ENCODE measurements at places on chromosomes 2 and 18.

DNA sequence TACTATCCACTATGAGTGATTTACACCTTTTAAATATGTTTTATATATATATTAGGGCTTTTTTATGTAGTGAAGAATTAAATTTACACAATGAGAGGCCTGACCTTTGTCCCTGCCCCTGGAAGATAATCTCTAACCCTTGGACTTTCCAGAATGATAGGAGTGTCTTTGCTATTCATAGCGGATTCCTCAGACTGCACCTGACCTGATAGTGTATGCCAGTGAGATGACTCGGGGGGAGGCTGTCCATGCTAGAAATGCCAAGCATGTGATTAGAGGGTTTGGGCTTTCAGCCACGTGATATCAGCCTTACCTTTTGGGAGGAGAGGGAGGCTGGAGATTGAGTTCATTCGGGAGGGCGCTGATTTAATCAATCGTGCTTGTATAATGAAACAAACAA lies 44.1 kb upstream of the LHCGR start:
- H3K27me3 ChIP-seq = no peaks in the 10 kb centered on the region
- DNase-seq = no peak
- no peaks in the 10 kb centered on the region for H3K36me3 ChIP-seq
- H3K27ac ChIP-seq = no peak overlapping the region
- no peak overlapping the region for H3K4me3 ChIP-seq
- no peaks in the 10 kb centered on the region for H3K4me1 ChIP-seq

DNA sequence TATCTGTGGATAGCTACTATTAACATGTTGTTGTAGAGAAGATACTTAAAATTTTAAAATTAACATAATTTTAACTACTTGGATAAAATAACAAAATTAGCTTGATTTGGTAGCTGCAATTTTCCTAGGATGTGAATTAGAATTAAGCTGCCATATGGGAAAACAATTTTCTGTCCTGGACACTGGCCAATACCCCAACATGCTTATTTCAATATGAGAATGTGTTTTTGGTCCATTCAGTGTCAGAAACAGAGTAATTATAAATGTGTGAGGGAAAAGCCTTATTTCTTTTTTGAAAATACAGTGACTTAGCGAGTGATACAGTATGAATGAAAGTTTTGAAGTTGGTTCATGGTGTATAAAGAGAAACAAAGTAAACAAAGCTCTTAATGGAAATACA lies 948.3 kb upstream of the GYPC start:
- H3K4me3 ChIP-seq = no peak overlapping the region
- H3K27me3 ChIP-seq = no peaks in the 10 kb centered on the region
- no peak overlapping the region for H3K27ac ChIP-seq
- DNase-seq = no peak
- no peaks in the 10 kb centered on the region for H3K4me1 ChIP-seq

GRCh38 chr2:23707096-23707495 lies 219.8 kb downstream of the ATAD2B start:
- no peaks in the 10 kb centered on the region for H3K27me3 ChIP-seq
- no peak overlapping the region for H3K27ac ChIP-seq
- DNase-seq = no peak
- H3K4me1 ChIP-seq = no peaks in the 10 kb centered on the region
- no peak overlapping the region for H3K4me3 ChIP-seq

DNA sequence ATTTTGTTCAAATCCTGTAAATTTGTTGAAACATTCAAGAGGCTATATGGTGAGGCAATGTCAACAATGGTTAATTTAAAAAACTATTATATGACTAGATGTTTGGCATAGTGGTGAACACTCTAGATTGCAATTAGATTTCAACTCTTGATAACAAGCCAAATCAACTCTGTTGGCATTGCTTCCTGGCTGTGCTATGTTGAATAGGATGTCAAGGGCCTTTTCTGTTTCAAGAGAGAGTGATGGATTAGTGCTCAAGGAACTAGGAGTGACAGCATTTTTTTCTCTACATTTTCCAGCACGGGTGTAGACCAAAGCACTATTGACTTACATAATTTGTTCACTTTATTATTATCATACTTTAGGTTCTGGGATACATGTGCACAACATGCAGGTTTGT lies 172.4 kb upstream of the KCNH7 start:
- H3K4me3 ChIP-seq = no peak overlapping the region
- no peak for DNase-seq
- H3K27me3 ChIP-seq = no peaks in the 10 kb centered on the region
- no peaks in the 10 kb centered on the region for H3K4me1 ChIP-seq
- no peaks in the 10 kb centered on the region for H3K36me3 ChIP-seq

GRCh38 chr2:39772812-39773152 lies 6.3 kb downstream of the THUMPD2 start:
- no peaks in the 10 kb centered on the region for H3K27me3 ChIP-seq
- H3K4me1 ChIP-seq = peaks cover 37% of the 10 kb centered on the region
- H3K36me3 ChIP-seq = peaks cover 41% of the 10 kb centered on the region
- H3K4me3 ChIP-seq = no peak overlapping the region

DNA sequence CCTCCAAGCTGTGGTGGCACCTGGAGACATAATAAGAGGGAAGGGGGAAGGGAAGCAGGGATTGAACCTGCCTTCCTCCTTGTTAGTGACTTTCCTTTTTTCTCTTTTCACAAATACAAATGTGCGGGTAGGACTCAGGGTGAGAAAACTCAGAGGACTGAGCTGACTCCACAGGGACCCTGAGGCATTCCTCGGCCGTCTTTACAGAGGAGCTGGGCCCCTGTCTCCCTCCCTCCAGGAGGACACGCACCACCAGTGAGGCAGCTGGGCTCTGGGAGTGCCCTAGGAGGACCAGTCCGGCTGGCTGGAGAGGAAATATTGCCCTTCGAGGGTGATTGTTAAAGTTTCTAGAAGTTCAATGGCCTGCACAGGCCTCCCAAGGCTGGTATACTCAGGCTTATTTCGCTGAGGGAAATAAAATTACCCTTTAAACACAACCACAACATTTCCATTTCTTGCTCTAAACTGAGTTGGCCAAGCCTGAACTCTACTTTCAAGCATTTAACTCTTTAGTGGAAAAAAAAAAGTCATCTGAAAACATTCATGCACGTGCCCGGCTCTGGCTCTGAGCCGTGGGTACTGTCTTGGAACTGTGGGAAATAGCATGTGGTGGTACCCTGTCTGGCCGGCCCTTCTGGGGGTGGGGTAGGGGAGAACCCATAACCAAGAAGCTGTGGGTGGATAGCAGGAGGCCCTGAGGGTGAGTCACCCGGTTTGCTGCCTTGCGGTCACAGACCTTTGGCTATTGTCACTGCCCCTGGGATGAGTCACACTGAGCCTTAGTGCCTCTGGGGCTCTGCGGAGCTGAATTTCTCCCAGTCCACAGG lies 116.0 kb downstream of the COPS8 start:
- no peaks in the 10 kb centered on the region for H3K4me1 ChIP-seq
- no peak for DNase-seq
- H3K36me3 ChIP-seq = no peaks in the 10 kb centered on the region
- H3K27ac ChIP-seq = no peak overlapping the region

- no peak overlapping the region for H3K27ac ChIP-seq
- H3K27me3 ChIP-seq = peaks cover 2% of the 10 kb centered on the region
- DNase-seq = no peak
- H3K4me3 ChIP-seq = no peak overlapping the region
- H3K4me1 ChIP-seq = no peaks in the 10 kb centered on the region
Measured at GRCh38 chr2:54384301-54385203, 71.6 kb upstream of the SPTBN1 start.

DNA sequence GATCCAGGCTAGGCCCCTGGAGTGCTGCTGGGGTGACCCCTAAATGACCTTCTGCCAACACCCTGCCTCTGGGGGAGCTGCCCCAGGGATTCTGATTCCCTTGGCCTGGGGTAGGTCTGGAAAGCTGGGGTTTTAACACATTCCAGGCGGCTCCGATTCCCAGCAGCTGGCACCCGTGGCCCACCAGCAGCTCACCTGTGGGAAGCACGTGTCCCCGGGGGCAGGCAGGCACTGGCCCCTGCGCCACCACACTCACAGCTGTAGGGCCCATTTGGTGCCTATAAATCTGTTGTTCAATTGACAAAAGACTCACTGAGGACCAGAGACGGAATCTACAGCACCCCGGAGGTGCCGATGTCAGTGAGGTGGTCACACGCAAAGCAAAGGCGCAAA lies 4.1 kb upstream of the KLHL30 start:
- no peak overlapping the region for H3K4me3 ChIP-seq
- no peaks in the 10 kb centered on the region for H3K36me3 ChIP-seq
- H3K27me3 ChIP-seq = no peaks in the 10 kb centered on the region

GRCh38 chr2:135299658-135300244 lies 231.3 kb downstream of the ZRANB3 start:
- peaks cover 6% of the 10 kb centered on the region for H3K36me3 ChIP-seq
- H3K27ac ChIP-seq = no peak overlapping the region
- DNase-seq = no peak

DNA sequence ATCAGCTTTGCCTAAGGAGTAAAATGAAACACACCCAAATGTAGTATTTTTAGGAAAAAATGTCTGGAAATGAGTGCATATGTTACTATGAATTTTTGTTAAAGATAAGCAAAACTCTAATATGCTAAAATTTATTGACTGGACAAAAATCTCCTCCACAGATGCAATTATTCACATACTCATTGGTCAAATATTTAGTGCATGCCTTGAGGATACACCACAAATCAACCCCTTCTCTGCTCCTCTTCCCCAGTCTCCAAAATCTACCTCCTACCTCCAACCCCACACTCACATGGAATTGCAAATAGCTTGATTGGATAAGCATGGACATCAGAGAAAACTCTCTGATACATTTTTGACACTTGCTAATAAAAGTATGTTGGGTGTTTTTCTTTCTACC lies 95.6 kb upstream of the CDC42EP3 start:
- H3K36me3 ChIP-seq = no peaks in the 10 kb centered on the region
- no peak overlapping the region for H3K4me3 ChIP-seq
- no peak for DNase-seq
- H3K27me3 ChIP-seq = peaks cover 8% of the 10 kb centered on the region
- H3K27ac ChIP-seq = no peak overlapping the region
- peaks cover 4% of the 10 kb centered on the region for H3K4me1 ChIP-seq

- no peak overlapping the region for H3K27ac ChIP-seq
- H3K27me3 ChIP-seq = peaks cover 58% of the 10 kb centered on the region
- peak; percentile 68 for DNase-seq
- H3K4me3 ChIP-seq = peak overlapping the region; percentile 54
- H3K36me3 ChIP-seq = no peaks in the 10 kb centered on the region
Measured at GRCh38 chr2:219057709-219058540, 2.8 kb downstream of the IHH start.

DNA sequence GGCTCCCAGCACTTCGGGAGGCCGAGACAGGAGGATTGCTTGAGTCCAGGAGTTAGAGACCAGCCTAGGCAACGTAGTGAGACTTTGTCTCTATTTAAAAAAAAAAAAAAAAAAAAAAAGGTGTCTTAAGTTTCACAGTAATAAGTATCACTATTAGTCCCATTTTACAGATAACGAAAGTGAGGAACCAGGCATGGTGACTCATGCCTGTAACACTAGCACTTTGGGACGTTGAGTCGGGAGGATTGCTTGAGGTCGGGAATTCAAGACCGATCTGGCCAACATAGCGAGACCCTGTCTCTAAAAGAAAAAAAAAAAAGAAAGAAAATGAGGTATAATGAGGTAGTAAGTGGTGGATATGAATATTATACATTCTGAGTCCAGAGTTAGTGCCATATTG lies 2.5 kb downstream of the KCNJ13 start:
- H3K4me1 ChIP-seq = peaks cover 29% of the 10 kb centered on the region
- H3K27me3 ChIP-seq = no peaks in the 10 kb centered on the region
- H3K4me3 ChIP-seq = no peak overlapping the region
- H3K36me3 ChIP-seq = peaks cover 28% of the 10 kb centered on the region

- no peaks in the 10 kb centered on the region for H3K4me1 ChIP-seq
- no peaks in the 10 kb centered on the region for H3K27me3 ChIP-seq
- no peak for DNase-seq
- no peak overlapping the region for H3K27ac ChIP-seq
- H3K36me3 ChIP-seq = no peaks in the 10 kb centered on the region
Measured at GRCh38 chr2:132911726-132912724, 242.0 kb upstream of the LYPD1 start.

Data from T-helper 2 cell treated with Interferon-gamma antibody and Interleukin-4, amounts not matched to agents 5 μg/mL and 100 μg/mL, for 36 hours (primary cell).